ENCODE measurements at places on chromosomes 6 and 20. TPM values are rescaled to one million over a fixed set of nuclear protein-coding genes. Genes with fewer than 3 reads are reported as not detected.

The CENPB gene
- 92.2 TPM for total RNA-seq

The ADGRF5 gene
- not detected for total RNA-seq

DNA sequence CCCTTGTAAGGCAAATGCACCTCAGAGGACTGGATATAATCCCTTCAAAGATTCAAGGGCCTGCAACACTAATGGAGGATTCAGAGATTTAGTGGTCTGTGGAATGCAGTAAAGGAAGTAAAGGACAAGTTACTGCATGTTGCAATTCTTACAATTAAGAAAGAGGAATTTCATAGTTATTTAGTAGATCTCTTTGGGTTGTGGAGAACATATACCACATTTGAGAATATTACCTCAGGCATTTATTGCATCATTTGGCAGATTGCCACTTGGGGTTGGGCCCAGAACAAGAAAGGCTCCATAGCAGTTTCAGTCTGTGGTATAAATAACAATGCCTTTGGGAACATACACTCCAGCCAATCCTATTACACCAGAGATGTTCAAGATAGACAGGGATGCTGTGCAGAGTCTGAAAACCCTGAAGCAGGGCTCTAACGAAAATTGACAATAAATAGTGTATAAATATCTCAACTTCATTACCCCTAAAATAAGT lies 20.9 kb upstream of the EPM2A start:
- H3K36me3 ChIP-seq, result no peaks in the 10 kb centered on the region
- no peak overlapping the region for H3K4me3 ChIP-seq
- no peaks in the 10 kb centered on the region for H3K27me3 ChIP-seq
- peak overlapping the region; percentile 67 for H3K27ac ChIP-seq
- no peak for DNase-seq

The FAM184A gene
- 0.50 TPM for total RNA-seq

- H3K27ac ChIP-seq, result no peak overlapping the region
- no peaks in the 10 kb centered on the region for H3K27me3 ChIP-seq
- no peak overlapping the region for H3K4me3 ChIP-seq
- H3K4me1 ChIP-seq, result peaks cover 55% of the 10 kb centered on the region
Observed at GRCh38 chr6:142941018-142941417, 4.0 kb downstream of the HIVEP2 start.

DNA sequence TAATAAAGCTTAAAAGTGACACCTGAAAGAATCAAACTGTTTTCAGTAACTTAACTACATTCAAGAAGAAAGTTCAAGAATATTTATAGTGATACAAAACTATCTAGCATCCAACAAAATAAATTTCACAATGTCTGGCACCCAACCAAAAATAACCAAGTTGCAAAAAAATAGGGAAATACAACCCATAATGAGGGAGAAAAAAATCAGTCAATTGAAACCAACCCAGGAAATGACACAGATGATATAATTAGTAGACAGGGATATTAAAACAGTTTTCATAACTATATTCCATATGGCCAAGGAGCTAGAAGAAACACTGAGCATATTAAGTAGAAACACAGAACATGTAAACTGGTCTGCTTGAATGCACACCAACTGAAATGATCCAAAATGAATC lies 120.2 kb upstream of the BEND3 start:
- no peak overlapping the region for H3K27ac ChIP-seq
- no peak for DNase-seq
- peaks cover 11% of the 10 kb centered on the region for H3K36me3 ChIP-seq
- H3K4me1 ChIP-seq, result peaks cover 13% of the 10 kb centered on the region
- H3K27me3 ChIP-seq, result no peaks in the 10 kb centered on the region
- no peak overlapping the region for H3K4me3 ChIP-seq

GRCh38 chr20:51637241-51637640 lies 94.7 kb upstream of the NFATC2 start:
- peaks cover 29% of the 10 kb centered on the region for H3K36me3 ChIP-seq
- no peak for DNase-seq
- H3K27ac ChIP-seq, result no peak overlapping the region
- H3K27me3 ChIP-seq, result no peaks in the 10 kb centered on the region
- H3K4me1 ChIP-seq, result peaks cover 3% of the 10 kb centered on the region
- no peak overlapping the region for H3K4me3 ChIP-seq

DNA sequence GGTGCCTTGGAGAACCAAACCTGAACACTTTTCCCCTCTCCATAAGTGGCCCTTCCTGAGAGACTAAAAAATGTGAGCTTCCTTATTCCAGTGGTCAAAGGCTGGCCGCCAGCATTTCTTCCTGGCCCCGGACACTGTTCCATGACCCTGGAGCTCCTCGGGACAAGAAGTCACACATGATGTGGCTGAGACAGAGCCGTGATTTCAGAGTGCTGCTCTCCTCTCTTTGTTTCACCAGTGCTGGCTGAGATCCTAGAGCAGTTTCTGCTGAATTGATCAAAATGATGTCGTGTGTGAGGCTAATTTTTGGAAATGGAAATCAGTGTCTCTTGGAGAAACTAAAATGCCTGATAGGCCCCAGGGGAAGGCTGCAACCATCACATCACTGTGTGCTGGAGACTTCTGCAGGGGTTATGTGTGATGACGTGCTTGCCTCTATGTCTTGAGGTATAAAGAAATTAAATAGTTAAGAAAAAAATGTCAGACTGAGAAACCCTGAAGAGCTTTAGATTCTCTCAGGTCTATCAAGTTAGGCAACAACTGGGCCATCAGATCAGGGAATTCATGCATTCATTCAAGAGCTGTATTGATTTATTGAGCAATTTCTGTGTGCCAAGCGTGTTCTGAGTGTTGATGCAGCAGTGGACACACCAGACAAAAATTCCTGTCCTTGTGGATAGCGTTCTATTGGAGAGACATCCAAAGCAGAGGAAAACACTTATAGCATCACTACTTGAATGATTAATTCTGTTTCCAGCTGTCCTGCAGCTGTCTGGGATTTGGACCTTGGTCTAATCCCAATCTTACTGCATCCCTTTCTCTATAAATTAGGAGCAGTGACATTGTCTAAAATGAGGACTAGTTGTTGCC lies 72.7 kb upstream of the CCN6 start:
- H3K27me3 ChIP-seq, result no peaks in the 10 kb centered on the region
- H3K4me1 ChIP-seq, result peaks cover 22% of the 10 kb centered on the region
- no peaks in the 10 kb centered on the region for H3K36me3 ChIP-seq
- H3K4me3 ChIP-seq, result no peak overlapping the region
- no peak for DNase-seq

GRCh38 chr6:38283734-38284362 lies 355.9 kb downstream of the BTBD9 start:
- H3K27ac ChIP-seq, result no peak overlapping the region
- H3K27me3 ChIP-seq, result no peaks in the 10 kb centered on the region
- H3K4me1 ChIP-seq, result no peaks in the 10 kb centered on the region

- no peak for DNase-seq
- peaks cover 55% of the 10 kb centered on the region for H3K4me1 ChIP-seq
- H3K36me3 ChIP-seq, result no peaks in the 10 kb centered on the region
- no peaks in the 10 kb centered on the region for H3K27me3 ChIP-seq
Observed at GRCh38 chr6:166626177-166627032, 646 bp downstream of the RPS6KA2 start.

- peaks cover 2% of the 10 kb centered on the region for H3K36me3 ChIP-seq
- no peaks in the 10 kb centered on the region for H3K27me3 ChIP-seq
- no peak for DNase-seq
- no peak overlapping the region for H3K4me3 ChIP-seq
Observed at GRCh38 chr6:7135755-7136154, 28.0 kb downstream of the RREB1 start.

DNA sequence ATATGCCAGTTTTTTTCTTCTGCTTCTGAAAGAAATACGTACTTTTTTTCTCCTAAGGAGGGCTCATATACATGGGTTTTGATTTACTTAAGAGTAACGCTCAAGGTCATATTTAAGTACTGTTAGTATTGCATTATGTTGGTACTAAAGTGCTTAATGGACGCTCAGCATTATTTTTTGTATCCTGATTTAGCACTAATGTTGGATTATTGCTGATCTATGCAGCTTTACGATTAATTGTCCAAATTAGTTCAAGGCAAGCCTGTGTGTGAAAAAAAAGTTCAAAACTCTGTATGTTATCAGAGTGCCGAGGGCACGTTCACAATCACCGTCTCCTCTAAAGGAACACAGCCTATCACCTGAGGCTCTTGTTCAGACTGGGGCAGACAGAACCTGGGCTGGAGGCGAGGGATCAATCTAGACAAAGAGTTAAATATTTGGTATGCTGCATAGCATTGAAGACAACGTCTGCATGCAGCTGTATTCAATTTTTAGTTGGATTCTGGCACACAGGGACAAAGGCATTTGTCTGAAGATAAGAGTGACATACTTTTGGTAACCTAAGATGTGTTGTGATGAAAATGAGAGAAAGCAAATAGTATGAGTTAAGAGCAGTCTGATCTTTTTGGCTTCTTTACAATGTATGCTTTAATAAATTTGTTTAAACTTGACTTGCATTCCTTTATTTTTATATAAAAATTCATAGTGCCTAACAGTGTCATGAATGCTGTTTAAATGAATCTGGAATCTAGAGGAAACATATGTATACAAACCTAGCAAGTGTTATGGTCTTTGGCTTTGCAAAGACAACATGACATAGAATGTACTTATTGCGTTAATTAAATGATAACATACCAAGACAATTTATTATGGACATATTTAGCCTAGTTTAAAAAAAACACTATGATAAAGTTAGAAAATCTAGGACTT lies 341.2 kb downstream of the SAMD5 start:
- H3K27ac ChIP-seq, result no peak overlapping the region
- no peaks in the 10 kb centered on the region for H3K27me3 ChIP-seq
- DNase-seq, result no peak
- H3K36me3 ChIP-seq, result peaks cover 2% of the 10 kb centered on the region
- H3K4me3 ChIP-seq, result no peak overlapping the region

- H3K4me3 ChIP-seq, result no peak overlapping the region
- H3K27me3 ChIP-seq, result no peaks in the 10 kb centered on the region
- H3K36me3 ChIP-seq, result no peaks in the 10 kb centered on the region
- H3K27ac ChIP-seq, result no peak overlapping the region
Observed at GRCh38 chr6:73679009-73679408, 17.0 kb upstream of the CD109 start.

DNA sequence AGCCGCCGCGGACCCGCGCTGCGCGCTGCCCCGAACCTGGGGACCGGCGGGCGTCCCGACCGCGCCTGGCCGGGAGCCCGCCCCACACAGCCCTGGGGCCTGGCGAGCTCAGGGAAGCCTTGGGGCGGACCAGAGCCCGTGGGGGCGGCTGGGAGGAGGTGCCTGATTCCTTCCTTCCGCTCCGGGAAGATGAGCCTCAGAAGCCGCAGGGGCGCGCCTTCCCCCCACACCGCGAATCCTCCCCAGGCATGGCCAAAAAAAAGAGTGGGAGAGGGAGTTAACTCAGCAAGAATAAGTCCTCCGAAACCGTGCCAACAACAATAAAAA lies at the start of gene CBLN4:
TSS of gene CBLN4 (minus strand) at position 131 of the 327 bp plus-strand sequence. CDS start 1,348 bp downstream, outside the sequence.
- no peak within 1 kb of the TSS for H3K4me3 ChIP-seq
- H3K27ac ChIP-seq, result no peak within 1 kb of the TSS
- H3K4me1 ChIP-seq, result no peaks in the 10 kb centered on the region
- DNase-seq, result no peak

- H3K27ac ChIP-seq, result no peak overlapping the region
- peaks cover 17% of the 10 kb centered on the region for H3K4me1 ChIP-seq
- no peak overlapping the region for H3K4me3 ChIP-seq
- DNase-seq, result no peak
- peaks cover 18% of the 10 kb centered on the region for H3K36me3 ChIP-seq
Observed at GRCh38 chr6:44435500-44435899, 48.0 kb downstream of the CDC5L start.

The EPHA7 gene
- 424 TPM for total RNA-seq

DNA sequence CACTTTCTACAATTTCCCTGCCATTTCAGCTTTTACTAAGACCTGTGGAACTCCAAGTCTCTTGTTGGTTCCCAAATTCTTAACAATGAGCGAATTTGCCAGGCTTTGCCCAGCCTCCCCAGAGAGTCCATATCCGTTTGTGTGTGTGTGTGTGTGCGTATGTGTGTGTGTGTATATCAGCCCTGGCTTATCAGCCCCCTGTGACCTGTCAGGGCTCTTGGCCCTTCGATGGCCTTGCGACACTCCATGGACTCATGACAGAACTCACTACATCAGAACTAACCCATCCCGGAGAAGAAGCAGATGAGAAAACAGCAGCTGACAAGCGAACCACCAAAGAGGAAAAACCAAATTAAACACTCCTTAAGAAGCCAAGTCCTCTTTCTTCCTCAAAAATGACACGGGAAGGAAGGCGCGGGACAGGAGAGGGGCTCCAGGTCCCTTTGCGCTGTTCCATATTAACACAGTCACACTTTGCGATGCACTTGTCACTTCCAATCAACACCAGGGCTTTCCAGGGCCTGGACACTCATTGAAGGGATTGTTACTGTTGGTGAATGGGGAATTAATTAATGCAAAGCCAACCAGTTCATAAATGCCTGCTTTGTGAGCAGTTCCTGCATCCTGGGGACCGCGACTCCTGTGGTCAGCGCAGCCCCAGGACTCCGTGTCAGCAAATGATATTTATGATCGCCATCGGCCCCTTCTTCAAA lies 524.0 kb downstream of the CD83 start:
- H3K36me3 ChIP-seq, result no peaks in the 10 kb centered on the region
- no peak overlapping the region for H3K27ac ChIP-seq
- DNase-seq, result no peak
- H3K4me3 ChIP-seq, result no peak overlapping the region

GRCh38 chr6:124052120-124052519 lies 248.5 kb downstream of the NKAIN2 start:
- no peak for DNase-seq
- H3K27ac ChIP-seq, result no peak overlapping the region
- no peaks in the 10 kb centered on the region for H3K27me3 ChIP-seq
- no peak overlapping the region for H3K4me3 ChIP-seq
- peaks cover 10% of the 10 kb centered on the region for H3K36me3 ChIP-seq

The NTSR1 gene
- 0.11 TPM for total RNA-seq

GRCh38 chr6:37085198-37085597 lies 79.7 kb downstream of the FGD2 start:
- H3K4me1 ChIP-seq, result peaks cover 23% of the 10 kb centered on the region
- no peaks in the 10 kb centered on the region for H3K36me3 ChIP-seq
- H3K27me3 ChIP-seq, result no peaks in the 10 kb centered on the region
- H3K4me3 ChIP-seq, result no peak overlapping the region
- no peak overlapping the region for H3K27ac ChIP-seq

The FNDC11 gene
- total RNA-seq, result 0.34 TPM

DNA sequence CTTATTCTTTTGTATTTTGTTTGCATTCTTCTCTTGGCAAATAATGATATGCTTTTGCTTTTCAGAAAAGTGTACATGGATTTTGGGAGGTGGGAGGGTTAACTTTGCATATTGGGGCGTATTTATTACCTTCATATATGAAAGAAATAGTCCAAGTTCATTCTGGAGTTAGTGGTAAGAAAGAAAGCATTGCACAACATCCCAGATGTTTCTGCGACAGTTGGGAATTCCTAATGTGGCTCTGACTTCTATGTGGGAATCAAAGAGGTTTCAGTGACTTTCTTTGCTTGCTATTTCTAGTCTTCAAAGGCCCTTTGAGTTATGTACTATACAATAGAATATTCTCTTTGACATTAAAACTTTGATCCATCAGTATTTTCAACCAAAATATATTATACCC lies 78.1 kb downstream of the MMUT start:
- no peak overlapping the region for H3K4me3 ChIP-seq
- DNase-seq, result no peak
- H3K4me1 ChIP-seq, result no peaks in the 10 kb centered on the region
- no peaks in the 10 kb centered on the region for H3K27me3 ChIP-seq
- no peak overlapping the region for H3K27ac ChIP-seq
- H3K36me3 ChIP-seq, result no peaks in the 10 kb centered on the region

Measured in osteocyte (in vitro differentiated cells).